Activated B cell treated with CpG ODN at 0.5 μM for 24 hours (primary cell): ENCODE measurements at places on chromosomes 3 and 15.

DNA sequence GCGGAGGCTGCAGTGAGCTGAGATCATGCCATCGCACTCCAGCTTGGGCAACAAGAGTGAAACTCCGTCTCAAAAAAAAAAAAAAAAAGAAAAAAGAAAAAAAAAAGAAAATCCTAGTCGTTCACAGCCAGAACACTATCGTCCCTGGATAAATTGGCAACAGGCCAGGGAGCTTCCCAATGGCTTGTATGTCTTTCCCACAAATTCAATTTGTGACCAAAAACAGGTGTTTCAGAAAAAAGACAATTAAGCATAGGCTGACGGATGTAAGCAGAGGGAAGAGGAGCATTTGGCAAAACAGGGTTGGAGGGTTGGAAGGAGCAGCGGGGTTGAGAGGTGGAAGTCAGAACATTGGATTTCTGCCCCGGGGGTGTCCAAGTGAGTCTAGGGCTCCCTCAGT is 8.5 kb downstream of the EPB42 start:
- no peak for DNase-seq
- H3K4me3 ChIP-seq, result no peak overlapping the region
- no peak overlapping the region for H3K27ac ChIP-seq
- no peaks in the 10 kb centered on the region for H3K36me3 ChIP-seq

- H3K27me3 ChIP-seq, result no peaks in the 10 kb centered on the region
- H3K27ac ChIP-seq, result no peak overlapping the region
- no peak for DNase-seq
- H3K4me3 ChIP-seq, result no peak overlapping the region
- peaks cover 36% of the 10 kb centered on the region for H3K4me1 ChIP-seq
- peaks cover 2% of the 10 kb centered on the region for H3K36me3 ChIP-seq
These were observed 25.6 kb upstream of the CCDC50 start for GRCh38 chr3:191303596-191303995.

DNA sequence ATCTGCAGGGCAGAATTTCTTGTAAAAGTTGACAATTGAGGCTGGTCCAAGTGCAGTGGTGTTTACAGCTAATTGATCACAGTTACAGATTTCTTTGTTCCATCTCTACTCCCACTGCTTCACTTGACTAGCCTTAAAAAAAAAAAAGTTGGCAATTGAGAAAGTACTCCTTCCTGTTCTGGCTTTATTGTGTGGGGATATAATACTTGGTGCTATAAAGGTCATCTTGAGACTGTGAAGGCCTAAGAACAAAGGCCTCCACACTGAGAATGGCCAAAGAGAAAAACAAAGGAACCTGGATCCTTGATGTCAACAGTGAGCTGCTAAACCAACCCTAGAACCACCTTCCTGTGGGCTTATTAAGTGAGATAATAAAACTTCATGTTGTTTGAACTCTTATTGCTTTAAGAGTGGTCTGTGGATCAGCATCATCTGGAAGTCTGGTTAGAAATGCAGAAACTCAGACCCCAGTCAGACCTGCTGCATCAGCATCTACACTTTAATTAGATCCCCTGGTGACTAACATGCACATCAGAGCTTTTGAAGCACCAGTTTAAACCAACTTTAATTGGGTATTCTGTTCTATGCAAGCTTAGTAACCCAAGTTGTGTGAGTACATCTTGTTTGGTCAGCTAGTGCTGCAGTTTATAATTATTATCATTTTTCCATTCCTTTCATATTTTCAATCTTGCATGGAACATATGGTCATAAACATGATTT is 55.2 kb downstream of the TMOD3 start:
- H3K27me3 ChIP-seq, result no peaks in the 10 kb centered on the region
- H3K27ac ChIP-seq, result peak overlapping the region; percentile 24
- no peak for DNase-seq
- peaks cover 42% of the 10 kb centered on the region for H3K36me3 ChIP-seq
- H3K4me1 ChIP-seq, result peaks cover 7% of the 10 kb centered on the region
- H3K4me3 ChIP-seq, result no peak overlapping the region

DNA sequence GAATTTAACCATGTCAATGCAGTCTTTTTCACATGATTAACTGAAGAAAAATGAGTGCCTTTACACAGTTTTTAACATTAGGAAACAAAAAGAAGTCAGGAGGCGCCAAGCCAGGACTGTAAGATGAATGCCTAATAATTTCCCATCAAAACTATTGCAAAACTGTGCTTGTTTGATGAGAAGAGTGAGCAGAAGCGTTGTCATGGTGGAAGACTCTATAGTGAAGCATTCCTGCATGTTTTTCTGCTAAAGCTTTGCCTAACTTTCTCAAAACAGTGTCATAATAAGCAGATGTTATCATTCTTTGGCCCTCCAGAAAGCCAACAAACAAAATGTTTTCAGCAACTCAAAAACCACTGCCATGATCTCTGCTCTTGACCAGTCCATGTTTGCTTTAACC is 156.8 kb upstream of the CDIN1 start:
- no peak overlapping the region for H3K27ac ChIP-seq
- no peaks in the 10 kb centered on the region for H3K27me3 ChIP-seq
- H3K36me3 ChIP-seq, result no peaks in the 10 kb centered on the region

GRCh38 chr3:119301662-119302061 is 7.5 kb downstream of the ARHGAP31 start:
- H3K4me1 ChIP-seq, result peaks cover 63% of the 10 kb centered on the region
- peak overlapping the region; percentile 30 for H3K27ac ChIP-seq

GRCh38 chr3:31752305-31753049 is 219.8 kb downstream of the STT3B start:
- no peak for DNase-seq
- H3K36me3 ChIP-seq, result peaks cover 62% of the 10 kb centered on the region
- H3K27ac ChIP-seq, result peak overlapping the region; percentile 8

- no peak overlapping the region for H3K4me3 ChIP-seq
- no peak overlapping the region for H3K27ac ChIP-seq
- H3K27me3 ChIP-seq, result no peaks in the 10 kb centered on the region
- DNase-seq, result no peak
- peaks cover 2% of the 10 kb centered on the region for H3K4me1 ChIP-seq
These were observed 16.7 kb downstream of the AP3S2 start for GRCh38 chr15:89877083-89877425.

- H3K27me3 ChIP-seq, result peaks cover 5% of the 10 kb centered on the region
- H3K27ac ChIP-seq, result no peak overlapping the region
- no peaks in the 10 kb centered on the region for H3K36me3 ChIP-seq
- no peaks in the 10 kb centered on the region for H3K4me1 ChIP-seq
- H3K4me3 ChIP-seq, result no peak overlapping the region
- DNase-seq, result no peak
These were observed 24.1 kb downstream of the GJD2 start for GRCh38 chr15:34730701-34731100.
